MG63 (cell line): ENCODE measurements at places on chromosomes 3 and 15. TPM values are rescaled to one million over a fixed set of nuclear protein-coding genes. Genes with fewer than 3 reads are reported as not detected.

The ROPN1 gene
- not detected in 2 replicates for total RNA-seq

The TUSC7 gene
- not detected in 2 replicates for total RNA-seq

GRCh38 chr3:72679540-72680198 lies 168.6 kb downstream of the SHQ1 start:
- peak; percentile 58 for DNase-seq

DNA sequence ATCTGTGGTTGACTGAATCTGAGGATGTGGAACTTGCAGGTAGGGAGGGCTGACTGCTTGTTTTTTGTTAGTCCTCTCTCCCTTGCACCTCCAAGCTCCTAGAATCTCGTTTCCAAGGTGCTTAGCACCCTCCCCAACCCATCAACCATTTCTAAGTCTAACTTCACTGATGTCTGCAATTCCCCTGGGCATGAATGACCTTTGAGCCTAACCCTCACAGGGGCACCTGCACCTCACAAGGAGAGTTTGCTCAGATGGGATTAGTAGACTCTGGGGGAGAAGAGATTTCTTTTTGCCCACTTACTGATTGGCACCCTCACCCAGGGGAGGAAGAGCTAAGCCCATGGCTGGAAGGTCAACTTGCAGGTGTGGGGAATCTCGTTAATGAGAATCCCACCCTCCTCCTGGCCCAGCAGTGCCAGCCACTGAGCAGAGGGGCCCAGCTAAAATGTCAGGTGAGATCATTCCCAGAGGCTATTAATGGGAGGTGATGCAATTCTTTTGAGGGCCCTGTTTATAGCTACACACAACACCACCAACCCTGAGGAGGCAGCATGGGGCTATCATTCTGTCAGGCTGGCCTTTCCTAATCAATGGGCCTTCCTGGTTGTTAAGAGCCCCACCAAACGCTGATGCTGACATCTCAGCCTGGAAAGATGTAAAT lies 81.6 kb upstream of the HERC1 start:
- no peak for DNase-seq

DNA sequence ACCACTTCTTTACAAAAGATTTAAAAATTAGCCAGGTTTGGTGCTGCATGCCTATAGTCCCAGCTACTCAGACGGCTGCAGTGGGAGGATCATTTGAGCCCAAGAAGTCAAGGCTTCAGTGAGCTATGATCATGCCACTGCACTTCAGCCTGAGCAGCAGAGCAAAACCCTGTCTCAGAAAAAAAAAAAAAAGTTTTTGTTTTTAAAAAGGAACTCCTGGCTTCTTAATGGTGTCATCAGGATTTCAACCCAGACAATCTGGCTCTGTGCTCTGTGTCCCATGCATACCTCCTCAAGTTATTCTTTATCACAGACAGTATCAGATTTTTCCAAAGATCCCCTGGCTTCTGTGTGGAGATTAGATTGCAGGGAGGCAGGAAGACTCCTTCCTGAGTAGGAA lies 64.2 kb upstream of the IL12A start:
- DNase-seq: no peak
